ENCODE measurements at places on chromosomes 1 and 21.

DNA sequence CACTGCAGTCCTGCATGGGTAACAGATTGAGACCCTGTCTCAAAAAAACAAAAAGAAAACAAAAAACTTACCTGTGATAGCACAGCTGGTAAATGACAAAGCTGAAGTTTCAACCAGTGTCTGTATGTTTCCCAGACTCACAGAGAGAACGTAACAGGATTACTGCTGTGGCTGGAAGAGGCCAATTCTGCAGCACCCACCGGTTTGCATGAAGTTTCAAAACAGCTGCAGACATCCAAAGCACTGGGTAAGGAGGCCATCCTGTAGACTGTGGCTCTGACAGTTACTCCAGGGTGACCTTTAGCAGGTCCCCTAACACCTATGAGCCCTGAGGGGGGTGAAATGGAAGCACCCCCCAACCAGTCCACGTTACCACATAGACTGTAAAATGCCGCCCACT lies 7.5 kb downstream of the ID3 start:
- no peak for DNase-seq

DNA sequence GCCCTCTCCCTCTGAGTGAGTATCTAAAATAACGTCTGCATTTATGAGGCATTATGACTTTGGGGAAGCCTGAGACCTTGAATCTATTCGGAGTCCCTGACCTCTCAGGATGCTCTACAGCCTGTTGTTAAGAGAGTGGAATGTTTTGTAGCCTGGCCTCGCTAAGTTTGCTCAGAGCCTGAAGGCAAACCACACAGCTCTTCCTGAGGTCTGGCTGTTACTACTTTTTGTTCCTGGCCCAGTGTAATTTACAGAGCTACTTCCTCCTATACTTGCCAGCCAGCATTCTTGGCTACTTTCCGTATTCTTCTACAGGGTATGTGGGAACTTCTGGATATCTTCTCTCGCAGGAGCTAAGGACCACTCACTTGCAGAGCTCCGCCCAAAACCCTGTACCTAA lies 3.6 kb upstream of the ZMYM4 start:
- no peak for DNase-seq

- no peak for DNase-seq
Observed at GRCh38 chr1:149844101-149844500, 55.3 kb upstream of the BOLA1 start.

DNA sequence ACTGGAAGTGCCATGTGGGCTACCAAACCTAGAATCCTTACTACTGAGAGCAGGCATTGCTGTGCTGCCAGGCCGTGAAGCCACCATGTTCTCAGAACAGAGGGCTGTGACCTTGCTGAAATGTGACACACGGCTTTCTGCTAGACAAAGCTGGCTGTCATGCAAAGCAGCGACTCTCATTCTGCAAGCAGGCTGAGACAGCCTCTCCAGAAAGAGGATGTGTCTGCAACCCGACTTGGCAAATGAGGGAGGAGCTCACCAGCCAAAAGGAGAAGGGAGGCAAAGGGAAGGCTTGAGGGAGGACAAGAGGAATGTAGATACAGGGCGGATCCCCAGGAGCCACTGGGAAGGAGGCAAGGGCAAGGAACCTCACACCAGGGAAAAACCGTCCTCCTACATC lies 85.7 kb upstream of the KRTAP19-8 start:
- no peak for DNase-seq

DNA sequence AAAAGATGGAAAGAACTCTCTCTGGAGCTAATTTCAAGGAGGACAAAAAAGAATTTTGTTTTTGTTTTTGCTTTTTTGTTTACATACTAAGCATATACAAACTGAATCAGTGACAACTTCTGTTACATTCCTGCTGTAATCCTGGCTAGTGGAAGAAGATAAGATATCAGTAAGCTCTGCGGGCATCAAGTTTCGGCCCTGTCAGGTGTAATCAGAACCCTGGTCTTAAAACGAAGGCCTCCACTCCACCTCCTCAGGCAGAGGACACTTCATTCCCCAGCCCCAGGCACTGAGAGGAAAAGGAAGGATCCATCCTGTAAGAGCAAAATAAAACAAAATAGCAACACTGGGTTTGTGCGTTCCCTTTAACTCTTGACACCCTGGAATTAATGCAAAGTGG lies 88.9 kb upstream of the ARHGAP29 start:
- no peak for DNase-seq

DNA sequence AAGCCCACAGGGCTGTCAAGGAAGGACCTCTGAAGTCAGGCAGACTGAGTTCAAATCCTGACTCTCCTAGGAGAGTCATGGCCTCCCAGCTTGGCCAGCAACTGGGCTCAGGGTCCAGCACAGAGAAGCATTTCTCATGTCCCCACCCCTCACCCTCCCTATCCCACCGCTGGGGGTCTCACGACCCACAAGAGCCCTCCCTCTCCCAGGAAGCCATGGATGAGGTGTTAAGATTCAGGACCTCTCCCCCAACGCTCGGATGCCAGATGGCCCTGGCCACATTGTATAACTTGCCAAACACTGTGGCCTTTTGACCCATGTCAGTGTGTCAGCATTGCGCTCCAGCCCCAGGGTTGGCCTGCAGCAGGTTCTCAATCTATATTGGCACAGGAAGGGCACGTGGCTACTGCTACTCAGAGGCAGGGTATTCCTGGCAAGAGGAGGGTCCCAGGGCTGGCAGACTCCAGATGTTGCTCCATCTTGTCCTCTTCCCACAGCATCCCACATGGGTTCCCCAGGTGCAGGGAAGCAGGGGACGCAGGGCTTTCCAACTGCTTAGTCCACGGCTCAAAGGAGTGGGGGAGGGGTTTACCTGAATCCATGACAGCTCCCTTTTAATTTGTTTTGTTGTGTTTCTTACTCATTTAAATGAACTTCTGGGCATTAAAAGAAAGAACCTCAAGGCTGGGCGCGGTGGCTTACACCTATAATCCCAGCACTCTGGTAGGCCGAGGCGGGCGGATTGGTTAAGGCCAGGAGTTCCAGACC lies 10.5 kb downstream of the SLC2A1 start:
- no peak for DNase-seq

DNA sequence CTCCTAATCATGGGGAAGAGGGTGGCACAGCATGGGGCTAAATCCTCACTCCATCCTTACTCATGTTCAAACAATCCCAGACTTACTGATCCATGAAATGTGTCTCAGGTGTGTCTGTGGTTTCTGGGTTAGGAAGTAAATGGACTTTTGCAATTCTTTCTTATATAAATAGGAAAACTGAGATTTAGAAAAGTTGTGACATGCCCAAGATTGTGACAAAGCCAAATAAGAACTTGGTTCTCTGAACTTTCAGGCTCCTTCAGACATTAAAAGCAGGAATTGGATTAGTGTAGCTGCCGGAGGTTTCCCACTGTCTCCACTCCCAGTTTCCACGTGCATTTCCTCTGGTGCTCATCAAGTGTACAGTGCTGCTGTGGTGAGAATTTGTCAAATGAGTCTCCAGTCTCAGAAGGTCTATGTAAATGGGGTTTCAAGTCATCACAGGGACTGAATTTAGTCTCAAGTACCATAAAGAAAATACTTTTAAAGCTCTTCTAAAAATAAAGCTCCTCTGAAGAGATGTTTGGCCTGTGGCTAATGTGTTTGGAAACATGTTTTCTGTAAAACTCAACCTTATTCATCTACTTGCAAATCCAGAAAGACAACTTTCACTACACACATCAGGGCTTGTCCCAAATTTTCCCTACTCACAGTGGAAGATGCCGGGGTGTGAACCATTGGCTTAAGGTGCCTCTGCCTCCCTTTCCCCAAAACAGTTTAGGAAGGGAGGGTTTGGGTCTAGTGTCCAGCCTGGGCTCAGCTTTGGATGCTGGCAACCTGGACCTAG lies 115.2 kb downstream of the NGF start:
- DNase-seq: no peak

DNA sequence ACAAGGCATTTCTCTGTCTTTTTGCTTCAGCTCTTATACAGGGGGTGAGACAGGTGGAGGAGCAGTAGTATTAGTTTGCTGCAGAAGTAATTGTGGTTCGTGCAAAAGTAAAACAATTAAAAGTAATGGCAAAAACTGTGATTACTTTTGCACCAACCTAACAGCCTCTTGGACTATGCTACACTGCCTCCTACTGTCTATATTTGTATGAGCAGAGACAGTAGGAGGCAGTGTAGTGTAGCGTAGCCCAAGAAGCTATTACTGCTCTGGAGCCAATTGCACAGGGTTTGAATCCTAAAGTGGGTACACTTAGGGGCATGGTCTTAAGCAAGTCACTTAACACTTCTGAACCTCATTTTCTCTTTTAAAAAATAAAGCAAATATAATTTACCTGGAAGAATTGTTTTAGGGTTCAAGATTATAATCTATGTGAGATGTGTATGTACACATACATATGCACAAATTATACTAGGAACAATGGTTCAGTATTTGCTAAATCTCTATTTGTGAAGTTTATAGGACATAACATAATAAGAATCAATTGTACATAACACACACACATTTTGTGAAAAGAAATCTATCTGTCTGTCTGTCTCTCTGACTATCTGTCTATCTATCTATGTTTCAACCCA lies 103.8 kb downstream of the BRINP3 start:
- no peak for DNase-seq

GRCh38 chr1:41249319-41249718 lies 7.2 kb upstream of the SCMH1 start:
- DNase-seq: no peak

- no peak for DNase-seq
Observed at GRCh38 chr21:46120301-46121285, 22.7 kb downstream of the COL6A2 start.

- DNase-seq: no peak
Observed at GRCh38 chr1:26043765-26044164, 2.2 kb downstream of the SLC30A2 start.

- DNase-seq: no peak
Observed at GRCh38 chr1:233180641-233181364, 114.7 kb downstream of the PCNX2 start.

DNA sequence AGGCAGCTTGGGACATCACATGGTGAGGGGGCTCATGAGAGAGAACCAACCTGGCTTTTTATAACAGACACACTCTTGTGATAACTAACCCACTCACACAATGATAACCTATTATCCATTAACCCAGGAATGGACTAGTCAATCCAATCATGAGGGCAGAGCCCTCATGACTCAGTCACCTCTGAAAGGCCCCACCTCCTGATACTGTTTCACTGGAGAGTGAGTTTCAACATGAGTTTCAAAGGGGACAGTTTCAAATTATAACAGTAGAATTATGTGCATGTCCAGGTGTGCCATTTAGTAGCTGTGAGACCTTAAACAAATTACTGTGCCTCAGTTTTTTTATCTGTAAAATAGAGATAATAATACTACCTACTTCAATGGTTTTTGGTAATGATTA lies 47.6 kb upstream of the PPP2R5A start:
- no peak for DNase-seq

GRCh38 chr1:30525631-30525970 lies 197.8 kb downstream of the MATN1 start:
- DNase-seq: no peak

- no peak for DNase-seq
Observed at GRCh38 chr1:178284058-178284457, 190.2 kb downstream of the RASAL2 start.

DNA sequence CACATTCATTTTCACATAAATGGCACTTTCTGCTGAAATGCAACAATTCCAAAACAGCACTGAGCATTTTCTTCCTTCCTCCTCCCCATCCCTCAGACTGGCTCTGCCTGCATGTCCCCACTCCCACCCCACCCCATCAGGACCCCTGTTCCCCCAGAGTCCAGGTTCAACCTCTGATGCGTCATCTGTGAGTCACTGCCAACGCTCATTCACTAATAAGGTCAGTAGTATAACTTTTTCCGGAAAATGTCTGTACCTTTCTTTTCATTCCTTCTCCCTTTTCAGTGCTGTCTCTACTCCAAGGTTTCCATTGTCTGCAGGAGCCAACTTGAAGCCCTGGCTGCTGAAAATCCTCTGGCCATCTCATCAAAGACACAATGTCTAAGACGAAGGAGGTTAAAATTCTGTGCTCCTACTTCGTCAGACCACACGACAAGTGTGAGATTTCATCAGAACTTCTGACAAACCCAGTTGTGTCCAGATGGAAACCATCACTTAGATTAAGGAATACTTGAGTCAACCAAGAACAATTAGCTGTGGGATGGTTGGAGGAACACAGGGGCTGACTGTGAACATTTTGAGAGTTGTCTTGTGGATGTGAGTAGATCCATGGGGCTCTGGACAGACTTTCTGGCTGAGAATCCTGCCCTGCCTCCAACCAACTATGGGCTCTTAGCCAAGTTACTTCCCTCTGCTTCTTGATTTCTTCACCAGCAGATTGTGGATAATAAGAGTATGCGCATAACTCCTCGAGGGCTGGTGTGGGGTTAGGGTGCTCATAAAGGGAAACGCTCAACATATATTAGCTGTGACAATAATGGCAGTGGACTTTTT lies 35.6 kb upstream of the UTS2 start:
- no peak for DNase-seq

- DNase-seq: no peak
Observed at GRCh38 chr1:71072273-71072672, 8.6 kb downstream of the ZRANB2 start.

Data from GOT3 (cell line).